ENCODE measurements at places on chromosomes 16 and 17.

- DNase-seq, result no peak
Observed at GRCh38 chr16:30381291-30382041, 895 bp downstream of the SEPTIN1 start.

DNA sequence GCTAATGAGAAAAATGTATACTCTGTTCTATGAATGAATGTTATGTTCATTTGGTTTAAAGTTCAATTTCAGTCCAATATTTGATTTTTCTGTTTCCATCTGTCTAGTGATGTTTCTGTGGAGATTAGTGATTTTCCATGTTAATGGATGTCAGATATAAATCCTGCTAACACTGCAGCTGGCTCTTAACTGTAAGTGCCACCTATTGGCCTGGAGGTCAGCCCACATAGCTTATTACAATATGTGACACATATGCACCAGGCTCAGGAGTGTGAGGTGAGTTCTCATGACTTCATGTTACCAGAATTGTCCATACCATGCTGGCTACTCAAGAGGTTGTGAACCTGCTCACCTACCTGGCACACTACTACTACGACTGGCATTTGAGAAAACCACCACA, 17.1 kb downstream of the ATF7IP2 start:
- no peak for DNase-seq

- no peak for DNase-seq
Observed at GRCh38 chr16:72827866-72828265, 220.1 kb downstream of the ZFHX3 start.

- DNase-seq, result no peak
Observed at GRCh38 chr17:68783861-68784260, 171.3 kb downstream of the ABCA8 start.

- no peak for DNase-seq
Observed at GRCh38 chr17:41722231-41722630, 10.1 kb downstream of the GAST start.

DNA sequence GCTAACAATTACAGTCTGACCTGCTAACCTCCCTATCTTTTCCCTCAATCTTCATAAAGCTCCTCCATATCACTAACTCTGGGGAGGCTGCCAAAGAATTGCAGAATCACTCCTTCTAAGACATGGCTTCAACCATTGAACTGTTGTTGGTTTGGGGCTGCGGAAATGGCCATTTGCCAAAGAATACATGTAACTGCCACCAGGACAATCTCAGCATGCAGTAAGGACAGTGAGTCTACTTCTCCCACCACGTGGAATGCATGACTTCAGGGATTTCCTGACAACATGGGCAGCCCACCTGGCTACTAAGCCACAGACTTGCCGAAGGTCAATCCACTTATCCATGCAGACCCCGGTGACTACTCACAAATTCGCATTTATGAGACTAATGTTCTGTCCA, 104.3 kb upstream of the NUDT7 start:
- no peak for DNase-seq

- no peak for DNase-seq
Observed at GRCh38 chr17:16988749-16989229, 16.9 kb upstream of the TNFRSF13B start.

DNA sequence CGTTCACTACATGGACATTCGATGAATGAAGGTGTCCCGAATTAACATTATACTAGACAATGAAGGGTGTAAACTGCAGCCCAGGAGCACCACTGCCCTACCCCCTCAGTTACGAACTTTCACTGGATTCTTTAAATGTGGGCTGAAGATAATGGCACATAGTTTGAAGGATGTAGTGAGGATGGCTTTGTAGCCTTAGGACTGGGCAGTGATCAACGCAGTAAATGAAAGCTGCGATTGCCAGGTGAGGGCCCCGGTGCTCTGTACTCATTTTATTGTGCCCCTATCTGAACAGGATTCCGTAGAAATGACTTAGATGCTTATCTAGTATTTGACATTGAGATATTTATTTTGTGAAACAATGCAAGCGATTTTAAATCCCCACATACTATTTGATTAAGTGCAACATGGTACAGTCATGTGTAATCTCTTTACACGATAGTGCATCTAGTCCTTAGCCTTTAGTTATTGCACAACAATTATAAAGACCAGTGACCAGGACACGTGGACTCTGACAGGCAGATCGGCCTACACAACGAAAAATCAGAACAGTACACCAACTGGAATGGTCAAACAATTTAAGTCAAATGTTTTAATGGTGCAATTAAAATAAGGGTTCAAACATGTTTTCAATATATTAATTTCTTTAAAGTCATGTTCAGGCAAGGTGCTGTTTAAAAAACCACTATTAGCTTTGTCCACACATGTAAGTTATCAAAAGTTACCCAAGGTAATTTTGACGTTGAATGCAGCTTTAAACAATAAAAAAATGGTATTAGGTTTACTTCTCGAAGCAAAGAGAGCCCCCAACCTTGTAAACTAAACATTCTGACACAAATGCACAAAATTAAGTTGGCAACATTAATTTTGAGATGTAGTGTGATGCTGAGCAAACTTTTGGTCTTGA, 17.4 kb upstream of the ERN1 start:
- DNase-seq, result peak; percentile 30

All from right atrium auricular region (tissue), 2 donors.